AG04450 (cell line): ENCODE measurements at places on chromosomes 7 and 10.

- DNase-seq = no peak
These were observed 159.2 kb upstream of the ITGB1 start for GRCh38 chr10:33117230-33117629.

DNA sequence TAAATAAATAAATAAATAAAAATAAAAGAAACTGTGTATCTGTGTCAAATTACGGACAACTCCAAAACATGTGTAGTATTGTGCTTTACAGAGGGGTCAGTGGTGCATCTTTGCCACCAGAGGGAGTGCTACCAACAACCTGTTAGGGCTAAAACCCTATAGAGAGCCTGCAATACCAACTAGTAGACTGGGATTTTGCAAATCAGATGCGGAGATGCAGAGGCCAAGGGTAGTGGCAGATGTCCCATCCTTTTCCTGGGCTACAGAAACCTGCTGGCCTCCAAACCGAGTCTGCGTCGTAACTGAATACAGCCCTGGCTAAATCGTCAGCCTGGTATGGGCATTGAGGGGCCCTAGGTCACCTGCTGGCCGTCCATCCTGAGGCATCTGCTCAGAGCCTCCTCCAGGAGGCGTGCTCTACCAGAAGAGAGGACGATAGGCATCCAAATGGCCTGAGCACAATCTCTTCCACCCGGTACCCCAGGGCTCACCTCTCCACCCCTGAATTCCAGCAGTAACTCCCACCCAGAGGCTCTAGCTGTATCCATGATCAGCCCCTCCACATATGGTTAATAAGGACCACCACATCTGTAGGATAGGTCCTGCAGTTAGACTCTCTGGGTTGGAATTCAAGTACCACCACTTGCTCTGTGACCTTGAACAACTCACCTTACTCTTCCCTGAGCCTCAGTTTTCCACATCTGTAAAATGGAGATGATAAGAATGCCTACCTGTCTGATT, 6.2 kb upstream of the RRP12 start:
- DNase-seq = peak; percentile 57

DNA sequence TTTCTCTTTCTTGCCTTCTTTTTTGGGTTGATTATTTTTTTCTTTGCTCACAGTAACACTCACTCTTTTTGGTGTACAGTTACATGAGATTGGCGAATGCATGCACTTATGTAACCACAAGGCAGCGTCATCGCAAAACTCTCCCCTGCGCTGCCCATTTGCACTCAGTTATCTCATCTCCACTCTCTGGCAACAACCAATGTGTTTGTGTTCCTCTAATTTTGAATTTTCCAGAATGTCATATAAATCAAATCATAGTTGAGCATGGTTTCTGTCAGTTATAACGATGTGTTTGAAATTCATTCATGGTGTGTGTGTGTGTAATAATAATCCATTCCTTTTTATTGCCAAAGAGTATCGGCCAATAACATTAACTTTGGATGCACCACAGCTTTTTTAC, 23.0 kb upstream of the IGFBP3 start:
- no peak for DNase-seq

DNA sequence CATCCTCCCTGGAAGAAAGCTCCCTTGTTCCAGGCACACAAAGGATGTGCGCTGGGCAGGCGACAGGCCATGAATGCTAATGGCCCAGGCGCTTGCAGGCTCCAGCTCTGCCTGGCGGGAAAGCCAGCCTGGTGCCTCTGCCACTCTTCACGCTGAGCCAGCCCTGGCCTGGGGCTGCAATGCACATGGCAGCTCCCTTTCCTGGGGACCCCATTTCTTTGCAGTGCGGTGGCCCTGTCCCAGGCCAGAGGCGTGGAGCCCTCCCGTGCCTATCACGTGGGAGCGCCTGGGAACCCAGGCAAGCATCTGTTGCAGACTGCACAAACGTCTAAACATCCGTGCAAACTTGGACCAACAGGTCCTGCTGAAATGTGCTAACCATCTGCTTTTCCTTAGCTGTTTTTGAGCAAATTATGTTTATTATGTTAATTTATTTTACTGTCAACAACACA, 152.1 kb upstream of the LYZL2 start:
- no peak for DNase-seq

GRCh38 chr7:112985377-112985987, 101.1 kb downstream of the GPR85 start:
- DNase-seq = no peak

GRCh38 chr10:72821606-72822005, 71.9 kb upstream of the OIT3 start:
- DNase-seq = no peak

- no peak for DNase-seq
These were observed 128.6 kb downstream of the APBB1IP start for GRCh38 chr10:26566525-26567350.

- DNase-seq = peak; percentile 8
These were observed 41.7 kb downstream of the ZWINT start for GRCh38 chr10:56319386-56319785.

DNA sequence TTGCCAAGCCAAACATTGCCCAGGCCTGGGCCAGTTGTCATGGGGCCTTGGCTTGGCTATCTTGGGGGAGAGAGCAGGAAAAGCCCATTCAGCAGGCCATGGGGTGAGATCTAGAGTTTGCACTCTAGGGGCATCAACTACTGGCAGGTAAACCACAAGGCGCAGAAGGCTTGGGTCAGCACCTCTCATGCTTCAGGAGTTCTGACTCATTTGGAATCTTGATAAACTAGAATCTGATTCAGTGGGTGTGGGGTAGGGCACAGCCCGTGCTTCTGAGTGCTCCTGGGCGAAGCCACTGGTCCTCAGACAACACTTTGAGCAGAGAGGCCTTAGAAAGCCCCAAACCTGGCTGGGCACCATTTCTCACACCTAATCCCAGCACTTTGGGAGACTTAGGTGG, 81.1 kb downstream of the RGS10 start:
- DNase-seq = no peak

GRCh38 chr10:49140304-49141177, 6.7 kb upstream of the FAM170B start:
- no peak for DNase-seq

DNA sequence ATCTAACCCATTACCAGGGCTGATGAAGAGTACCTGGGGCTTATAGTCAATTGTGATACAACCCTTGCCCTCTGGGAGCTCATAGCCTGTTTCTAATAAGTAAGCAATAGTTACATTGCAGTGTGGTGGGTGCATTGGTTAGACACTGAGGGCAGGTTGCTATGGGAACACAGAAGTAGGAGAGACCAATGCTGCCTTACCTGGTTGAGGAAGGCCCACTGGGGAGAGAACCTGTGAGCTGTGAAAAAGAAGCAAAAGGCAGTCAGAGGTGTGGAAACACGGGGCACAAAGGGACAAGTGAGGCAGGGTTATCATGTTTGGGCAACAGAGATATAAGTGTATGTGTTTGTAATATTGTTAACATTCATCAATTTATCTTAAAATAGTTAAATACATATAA, 51.9 kb downstream of the WDFY4 start:
- no peak for DNase-seq

GRCh38 chr7:100632951-100633717, 8.2 kb downstream of the TFR2 start:
- DNase-seq = no peak

DNA sequence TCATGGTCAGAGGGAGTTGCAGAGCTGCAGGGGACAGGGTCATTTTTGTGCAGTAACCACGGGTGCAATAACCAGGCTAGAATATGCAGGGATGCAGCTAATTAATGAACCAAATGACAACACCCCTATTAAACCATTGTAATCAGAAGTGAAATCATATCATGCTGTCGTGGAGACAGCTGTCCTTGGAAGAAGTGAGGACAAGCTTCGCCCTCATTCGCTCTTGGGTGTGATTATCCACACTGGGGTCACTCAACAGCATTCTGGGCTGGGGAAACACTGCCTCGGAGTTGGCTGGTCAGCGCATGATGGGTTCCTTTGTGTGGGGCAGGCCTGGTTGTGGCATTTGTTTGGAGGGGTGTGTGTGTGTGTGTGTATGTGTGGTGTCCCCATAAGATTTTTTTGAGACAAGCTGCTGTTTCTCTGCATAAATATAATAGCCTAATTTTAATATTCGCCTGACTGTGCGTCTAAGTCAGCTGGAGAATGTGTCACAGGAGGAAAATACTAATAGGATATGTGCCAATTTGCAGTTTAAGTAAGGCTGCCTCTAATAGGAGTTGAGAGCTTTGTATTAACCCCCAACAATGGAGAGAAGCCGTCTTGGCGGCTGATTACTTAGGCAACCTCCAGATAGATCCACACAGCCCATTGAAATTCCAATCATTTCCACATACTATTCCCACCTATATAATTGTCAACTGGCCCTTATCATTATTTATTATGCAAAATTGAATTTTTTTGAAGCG, 149.4 kb downstream of the DNAJB6 start:
- DNase-seq = no peak

GRCh38 chr10:78342827-78343653, 309.4 kb downstream of the RPS24 start:
- no peak for DNase-seq

GRCh38 chr7:122140918-122141317, 3.1 kb downstream of the AASS start:
- DNase-seq = no peak

GRCh38 chr7:91568138-91568537, 303.9 kb downstream of the FZD1 start:
- DNase-seq = no peak

DNA sequence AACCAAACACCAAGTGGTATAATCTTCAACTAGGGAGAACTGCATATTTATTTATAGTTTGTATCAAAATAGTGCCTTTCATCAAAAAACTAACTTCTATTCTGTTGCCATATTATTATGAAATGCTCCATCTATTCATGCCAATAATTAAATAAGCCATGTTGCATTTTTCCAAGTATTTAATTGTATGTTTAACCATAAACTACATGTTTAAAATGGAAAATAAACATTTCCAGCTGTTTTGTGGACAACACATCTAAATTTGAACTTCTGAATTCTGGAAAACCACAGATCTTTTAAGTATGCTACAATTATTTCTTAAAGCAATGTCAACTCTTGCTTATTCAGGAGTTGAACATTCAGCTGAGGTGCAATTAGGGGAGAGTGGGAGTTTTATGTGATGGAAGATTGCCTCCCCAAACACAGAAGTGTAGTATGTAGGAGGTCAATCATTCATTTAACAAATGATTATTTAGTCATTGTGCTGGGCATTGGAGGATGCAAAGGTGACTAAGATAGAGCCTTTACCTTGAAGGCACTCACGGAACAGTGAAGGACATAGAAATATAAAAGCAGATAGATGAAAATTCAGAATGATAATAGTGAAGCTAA, 80.7 kb upstream of the PPP1R3C start:
- DNase-seq = no peak

- DNase-seq = no peak
These were observed 307.8 kb upstream of the POM121L12 start for GRCh38 chr7:52727632-52728031.

DNA sequence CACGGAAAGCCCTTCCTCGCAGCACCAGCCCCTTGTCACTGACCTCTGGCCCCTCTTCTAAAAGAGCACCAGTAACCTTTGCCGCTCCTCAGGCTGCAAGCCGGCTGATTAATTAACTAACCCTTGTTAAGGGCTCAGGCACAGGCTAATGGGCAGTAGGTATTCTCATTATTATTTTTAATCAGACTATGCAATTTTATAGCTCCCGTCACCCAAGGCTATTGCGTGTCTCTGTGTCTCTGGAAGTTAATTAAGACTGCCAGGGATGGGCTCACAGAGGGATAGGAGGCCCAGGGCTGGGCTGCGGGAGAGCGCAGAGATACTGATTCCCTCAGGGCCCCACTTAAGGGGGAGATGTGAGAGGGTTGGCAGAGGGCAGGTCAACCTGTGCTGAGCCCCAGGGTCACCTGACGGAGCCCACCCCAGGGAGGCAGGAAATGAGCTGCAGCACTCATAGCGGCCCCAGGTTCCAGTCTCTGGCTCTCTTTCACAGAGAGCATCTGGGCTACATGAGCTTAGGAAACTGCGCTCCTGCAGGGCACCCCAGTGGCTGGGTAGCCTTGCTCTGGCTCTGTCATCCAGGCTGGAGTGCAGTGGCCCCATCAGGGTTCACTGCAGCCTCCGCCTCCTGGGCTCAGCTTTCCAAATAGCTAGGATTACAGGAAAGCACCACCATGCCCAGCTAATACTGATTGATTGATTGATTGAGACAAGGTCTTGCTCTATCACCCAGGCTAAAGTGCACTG, 92.2 kb upstream of the LRRC4 start:
- DNase-seq = no peak

DNA sequence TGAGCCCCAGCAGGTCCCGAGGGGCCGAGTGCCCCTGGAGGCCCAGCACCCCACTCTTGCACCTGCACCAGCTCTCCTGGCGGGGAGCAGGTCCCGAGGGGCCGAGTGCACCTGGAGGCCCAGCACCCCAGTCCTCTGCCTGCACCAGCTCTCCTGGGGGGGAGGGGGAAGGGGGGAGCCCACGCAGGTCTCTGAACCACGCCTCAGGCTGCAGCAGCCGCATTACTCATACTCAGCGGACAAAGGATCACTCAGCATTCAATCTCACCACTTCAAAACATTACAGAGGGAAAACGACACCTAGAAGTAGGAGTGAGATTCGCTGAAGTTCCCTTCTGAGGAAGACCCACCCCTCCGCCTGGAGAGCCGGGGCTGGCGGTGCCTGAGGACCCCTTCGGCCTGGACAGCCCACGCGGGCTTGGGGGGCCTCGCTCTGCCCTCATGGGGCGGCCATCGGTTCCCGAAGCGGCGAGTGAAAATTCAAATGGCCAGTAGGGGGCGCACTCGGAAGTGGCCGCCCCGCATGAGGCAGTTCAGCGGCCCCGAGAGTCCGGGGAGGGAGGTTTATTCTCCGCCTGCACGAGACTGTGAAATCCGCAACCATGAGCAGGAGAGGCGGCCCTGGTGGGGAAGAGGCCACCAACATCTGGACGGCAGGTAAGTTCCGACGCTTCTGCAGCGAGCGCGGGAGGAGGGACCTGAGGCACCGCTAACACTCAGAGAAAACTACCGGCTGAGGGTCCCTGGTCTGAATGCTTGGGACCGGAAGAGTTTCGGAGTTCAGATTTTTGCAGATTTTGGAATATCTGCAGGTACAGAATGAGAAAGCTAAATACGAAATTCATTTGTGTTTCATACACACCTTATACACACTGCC, 1.1 kb upstream of the GPER1 start:
- DNase-seq = no peak

DNA sequence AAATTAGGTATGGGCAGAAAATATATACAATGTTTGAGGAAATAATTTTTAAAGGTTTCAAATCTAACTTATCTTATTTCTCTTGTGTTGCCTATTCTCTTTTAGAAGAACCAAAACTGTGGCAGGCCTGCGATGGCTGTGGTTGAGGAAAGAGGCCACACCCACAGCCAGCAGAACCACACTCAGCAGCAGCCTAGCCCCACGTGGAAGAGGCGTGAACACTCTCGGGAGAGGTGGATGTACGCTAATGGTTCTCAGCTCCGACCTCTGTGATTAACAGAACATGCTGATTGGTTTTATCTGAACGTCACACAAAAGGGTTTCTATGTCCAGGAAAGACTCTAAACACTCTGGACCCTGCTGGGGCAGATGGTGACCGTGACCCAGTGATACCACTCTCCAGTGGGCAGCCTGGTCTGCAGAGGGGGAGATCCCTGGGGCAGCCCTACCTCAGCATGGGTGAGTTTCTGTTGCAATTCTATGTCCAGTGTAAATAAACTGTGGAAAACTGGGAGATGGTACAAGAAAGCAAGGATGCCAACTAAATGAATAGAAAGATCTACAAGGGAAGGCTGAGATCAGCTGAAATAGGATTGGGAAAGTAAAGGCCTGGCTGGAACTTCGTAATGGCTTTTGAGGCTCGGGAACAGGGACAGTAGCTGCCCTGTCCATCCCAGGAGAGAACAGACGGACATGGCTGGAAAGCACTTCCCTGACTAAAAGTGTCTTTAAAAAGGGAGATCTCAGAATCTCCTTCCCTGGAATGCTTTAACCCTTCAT, 26.6 kb downstream of the DIP2C start:
- no peak for DNase-seq
